ENCODE measurements at places on chromosomes 3 and 15. TPM values are rescaled to one million over a fixed set of nuclear protein-coding genes. Genes with fewer than 3 reads are reported as not detected.

Gene CPNE9
- total RNA-seq: 0.49 TPM

Gene TMEM212
- not detected for total RNA-seq

Gene BUB1B
- 3.0 TPM for total RNA-seq

Gene LRRC31
- not detected for total RNA-seq

Gene FANCD2OS
- not detected for total RNA-seq

Gene DPP8
- total RNA-seq: 53.6 TPM

Gene IQCF5
- total RNA-seq: not detected

Gene TMCO5A
- total RNA-seq: not detected

Gene SERPINI1
- 105 TPM for total RNA-seq

Gene SPINT1
- total RNA-seq: 1.5 TPM
